Stimulated activated CD8-positive, alpha-beta memory T cell treated with anti-CD3 and anti-CD28 coated beads, Interleukin-4, amount 100 ng/mL, for 1 hour (primary cell): ENCODE measurements at places on chromosomes 1 and 21.

DNA sequence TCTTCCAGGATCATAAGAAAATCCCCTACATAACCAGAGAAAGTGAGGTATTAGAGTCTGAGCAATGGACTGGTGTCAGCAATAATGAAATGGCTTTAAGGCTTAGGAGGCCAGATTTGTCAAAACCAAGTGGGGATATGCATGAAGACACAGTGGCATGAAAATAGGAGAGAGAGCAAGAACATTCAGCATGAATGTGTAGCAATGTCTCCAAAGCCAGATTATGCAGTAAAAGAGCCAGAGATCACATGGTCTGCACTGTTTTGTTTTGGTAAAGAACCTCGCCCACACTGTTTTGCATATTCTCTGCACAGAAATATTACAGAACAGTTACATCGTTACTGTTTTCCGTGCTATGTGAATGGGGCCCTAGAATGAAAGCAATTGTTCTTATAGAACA lies 589.4 kb downstream of the PLPP3 start:
- DNase-seq: no peak

- peak; percentile 64 for DNase-seq
Measured at GRCh38 chr1:37682334-37682987, 9.9 kb upstream of the CDCA8 start.

- DNase-seq: no peak
Measured at GRCh38 chr1:88784551-88784950, 100.5 kb downstream of the PKN2 start.

- DNase-seq: no peak
Measured at GRCh38 chr1:175409938-175410337, 217.4 kb upstream of the KIAA0040 start.

DNA sequence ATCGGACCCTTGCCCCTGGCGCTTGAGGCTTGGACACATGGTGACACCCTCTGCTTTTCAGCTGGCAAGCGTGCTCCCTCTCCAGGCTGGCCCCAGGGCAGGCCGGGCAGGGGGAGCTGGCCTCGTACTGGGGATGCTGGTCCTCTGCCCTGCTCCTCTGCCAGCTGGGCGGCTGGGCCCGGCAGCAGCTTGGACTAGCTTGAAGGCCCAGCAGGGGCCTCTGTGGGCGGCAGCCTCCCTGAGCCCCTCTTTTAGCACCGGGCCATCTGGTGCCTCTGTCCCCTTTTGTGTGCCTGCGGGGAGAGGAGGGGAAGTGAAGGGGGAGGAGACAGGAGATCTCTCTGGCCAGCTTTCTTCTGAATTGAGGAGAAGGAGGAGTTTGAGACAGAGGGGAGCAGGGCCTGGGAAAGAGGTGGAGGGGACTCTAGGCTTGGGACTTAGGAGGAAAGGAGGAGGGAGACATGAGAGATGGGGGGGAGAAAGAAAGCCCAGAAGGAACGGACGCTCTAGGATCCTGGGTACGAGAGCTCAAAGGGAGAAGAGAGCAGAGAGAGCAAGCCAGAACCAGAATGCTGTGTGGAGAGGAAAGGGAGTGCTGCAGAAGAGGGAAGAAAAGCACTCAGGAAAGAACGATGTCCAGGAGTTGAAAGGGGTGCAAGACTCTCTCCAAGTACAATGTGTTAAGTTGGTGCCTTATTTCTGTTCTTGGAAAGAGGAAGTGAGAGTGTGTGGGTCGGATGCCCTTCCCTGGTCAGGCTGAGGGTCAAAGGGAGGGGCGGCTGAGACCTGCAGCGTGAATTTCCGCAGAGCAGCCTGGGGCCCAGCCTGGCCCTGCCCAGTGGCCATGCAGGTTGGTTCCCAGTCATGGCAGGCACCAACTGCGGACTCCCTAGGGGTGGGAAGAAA lies 40.3 kb downstream of the IER5 start:
- no peak for DNase-seq

DNA sequence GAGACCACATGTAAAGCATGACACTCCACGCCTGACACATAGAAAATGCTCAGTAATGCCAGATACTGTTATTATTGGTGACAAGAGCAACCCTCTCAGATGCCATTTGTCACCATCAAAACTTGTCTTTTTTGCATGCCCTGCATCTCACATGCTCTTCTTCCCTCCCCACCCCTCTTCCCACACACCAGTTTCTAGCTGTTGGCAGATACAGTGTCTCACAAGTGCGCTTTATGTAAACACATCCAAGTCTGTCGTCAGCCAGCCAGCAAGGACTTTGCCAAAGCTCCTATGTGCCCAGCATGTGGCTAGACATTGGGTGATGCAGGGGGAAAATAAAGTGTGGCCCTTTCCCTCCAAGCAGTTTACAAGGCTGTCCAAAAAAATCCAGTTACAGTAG lies 44.9 kb upstream of the EPHA8 start:
- no peak for DNase-seq

- no peak for DNase-seq
Measured at GRCh38 chr1:66022904-66023620, 230.4 kb downstream of the PDE4B start.

DNA sequence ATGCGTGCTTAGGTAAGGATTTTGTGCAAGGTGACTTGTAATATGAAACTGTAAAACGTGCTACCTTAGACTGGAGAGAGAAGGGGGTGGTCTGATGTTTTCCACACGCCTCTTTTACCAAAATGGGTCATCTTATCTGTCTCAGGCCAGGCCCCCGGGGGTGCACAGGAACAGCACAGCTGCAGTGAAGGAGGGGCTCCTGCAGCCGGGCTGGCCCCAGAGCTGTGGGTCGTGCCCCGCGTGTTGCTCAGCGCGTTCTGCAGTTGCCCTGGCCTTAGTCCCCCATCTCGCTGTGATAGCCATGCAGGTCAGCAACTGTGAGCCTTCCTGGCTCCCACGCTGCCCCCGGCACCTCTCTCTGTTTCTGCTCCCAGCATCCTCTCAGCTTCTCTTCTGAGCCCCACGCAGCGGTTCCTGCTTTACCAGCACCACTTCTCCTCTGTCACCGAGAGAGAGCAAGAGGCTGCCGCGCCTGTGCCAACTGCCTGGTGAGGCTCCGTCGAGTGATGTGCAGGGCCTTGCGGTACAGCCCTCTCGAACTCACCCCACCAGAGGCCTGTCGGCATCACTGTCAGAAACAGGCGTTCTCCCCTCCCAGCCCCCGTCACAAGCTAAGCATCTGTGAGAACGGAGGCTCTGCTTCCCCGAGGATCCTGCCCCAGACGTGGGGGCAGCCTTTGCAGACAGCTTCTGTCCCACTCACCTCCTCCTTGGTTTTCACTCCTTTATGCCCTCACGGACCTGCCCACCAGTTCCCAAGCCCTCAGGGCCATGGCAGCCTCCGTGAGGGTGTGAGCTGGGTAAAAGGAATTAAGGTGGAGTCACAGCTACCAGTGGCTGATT lies 73.3 kb downstream of the ADARB1 start:
- no peak for DNase-seq
